ENCODE measurements at places on chromosomes 4 and X. TPM values are rescaled to one million over a fixed set of nuclear protein-coding genes. Genes with fewer than 3 reads are reported as not detected.
A peak's percentile ranks its signal among the peaks of the same experiment; 100 is the strongest.

Gene NOA1
- total RNA-seq, result 17.0 TPM

Gene NEUROG2
- total RNA-seq, result not detected

Gene MAGEC1
- not detected for total RNA-seq

Gene CXCL5
- total RNA-seq, result 0.61 TPM

Gene FAM9C
- total RNA-seq, result not detected

Gene DDX60
- 59.5 TPM for total RNA-seq

Gene DMP1
- 0.11 TPM for total RNA-seq

Gene CCSER1
- total RNA-seq, result 2.2 TPM

Gene STIM2
- 18.4 TPM for total RNA-seq

DNA sequence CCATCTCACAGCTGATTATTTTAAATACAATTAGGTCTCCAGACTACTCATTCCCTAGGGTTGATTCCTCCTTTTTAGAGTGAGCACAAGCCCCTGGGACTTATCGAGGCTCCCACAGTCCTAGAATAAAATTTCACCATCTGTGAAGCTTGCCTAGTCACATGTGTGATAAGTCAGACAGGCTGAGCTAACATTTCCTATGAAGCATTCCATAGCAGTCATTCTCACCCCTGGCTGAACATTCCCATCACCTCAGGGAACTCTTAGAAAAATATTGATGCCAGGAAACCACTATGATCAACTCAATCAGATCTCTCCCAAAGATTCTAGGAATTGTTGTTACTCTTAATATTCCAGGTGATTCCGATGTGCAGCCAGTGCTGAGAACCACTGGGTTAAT lies 37.7 kb downstream of the ARHGEF9 start:
- DNase-seq, result peak; percentile 70

DNA sequence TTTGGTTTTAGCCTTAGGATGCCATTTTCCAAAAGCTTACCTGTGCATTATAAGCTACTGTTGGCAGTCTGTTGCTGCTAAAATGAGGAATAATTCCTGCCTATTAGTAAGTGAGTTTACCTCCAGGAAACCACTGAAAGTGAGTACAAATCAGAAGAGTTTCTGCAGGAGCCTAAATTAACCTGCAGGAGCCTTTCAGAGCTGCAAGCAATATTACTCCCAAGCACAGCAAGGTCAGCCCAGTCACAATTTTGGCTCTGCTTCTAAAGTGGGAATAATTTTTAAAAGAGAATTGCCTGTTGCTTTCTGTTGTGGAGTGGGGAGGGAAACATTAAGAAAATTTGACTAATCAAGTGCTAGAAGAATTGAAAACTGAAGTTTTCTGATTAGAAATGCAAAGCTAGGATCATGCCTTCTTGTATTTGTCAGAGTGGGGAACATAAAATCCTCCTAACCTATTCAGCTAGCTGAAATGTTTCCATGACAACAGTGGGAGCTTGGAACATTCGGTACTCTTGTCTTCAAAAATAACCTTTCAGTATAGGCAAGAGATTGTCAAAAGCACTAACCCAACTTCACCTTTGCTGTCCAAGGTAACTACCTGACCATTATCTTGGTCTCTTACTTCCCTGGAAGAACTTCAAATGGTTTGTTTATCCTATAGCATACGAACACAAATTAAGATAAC lies 193.2 kb downstream of the COMMD8 start:
- DNase-seq, result no peak

DNA sequence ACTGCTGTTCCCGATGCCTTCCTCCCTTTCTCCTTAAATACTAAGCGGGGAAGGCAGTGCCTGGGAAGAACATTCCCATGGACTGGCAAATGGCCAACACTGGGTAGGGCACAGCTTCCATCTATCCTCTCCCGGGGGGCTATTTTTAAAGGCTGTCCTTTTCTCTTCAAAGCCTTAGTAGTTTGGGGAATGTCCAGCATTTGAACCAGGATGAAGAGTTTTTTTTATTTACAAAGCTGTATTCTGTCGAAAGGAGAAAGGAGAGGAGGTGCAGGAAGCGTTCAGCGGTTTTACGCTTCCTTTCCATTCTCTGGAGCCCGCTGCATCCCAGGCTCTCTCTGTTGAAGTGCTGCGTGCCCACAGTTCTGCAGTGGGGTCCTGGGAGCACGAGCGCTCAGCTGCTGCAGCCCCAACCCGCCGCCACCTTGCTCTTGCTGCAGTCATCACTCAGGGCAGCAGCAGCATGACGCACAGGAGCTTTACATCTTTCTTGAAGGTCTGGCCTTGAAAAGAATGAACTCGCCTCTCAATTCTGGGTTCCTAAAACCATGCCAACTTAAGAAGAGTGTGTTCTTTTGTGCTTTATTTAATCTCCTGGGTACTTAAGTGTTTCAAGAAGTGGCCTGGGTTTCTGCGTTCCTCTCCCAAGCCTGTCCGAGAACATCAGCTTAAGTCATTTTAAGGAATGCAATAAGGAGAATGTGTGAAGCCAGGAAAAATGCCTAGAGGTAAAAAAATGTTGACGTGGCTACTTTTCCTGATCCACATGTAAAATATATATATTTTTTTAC lies 427.2 kb downstream of the MAPK10 start:
- peak; percentile 69 for DNase-seq

DNA sequence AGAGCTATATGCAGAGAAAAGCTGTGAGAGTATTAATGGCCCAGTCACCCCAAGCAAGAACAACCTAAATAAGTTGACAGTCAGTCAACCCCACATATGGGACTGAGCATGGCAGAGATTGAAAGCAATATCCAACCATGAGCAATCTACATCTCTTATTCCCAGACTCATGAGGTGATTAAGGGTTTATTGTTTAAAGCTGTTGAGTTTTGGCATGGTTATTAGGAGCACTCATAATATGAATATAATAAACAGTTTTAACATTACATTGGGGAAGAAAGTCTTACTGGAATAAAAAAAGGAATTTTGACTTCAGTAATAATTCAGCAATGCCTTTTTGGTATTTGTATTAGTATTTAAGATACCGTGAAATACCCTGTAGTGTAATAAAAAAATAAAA lies 1627.4 kb downstream of the STIM2 start:
- DNase-seq, result no peak

DNA sequence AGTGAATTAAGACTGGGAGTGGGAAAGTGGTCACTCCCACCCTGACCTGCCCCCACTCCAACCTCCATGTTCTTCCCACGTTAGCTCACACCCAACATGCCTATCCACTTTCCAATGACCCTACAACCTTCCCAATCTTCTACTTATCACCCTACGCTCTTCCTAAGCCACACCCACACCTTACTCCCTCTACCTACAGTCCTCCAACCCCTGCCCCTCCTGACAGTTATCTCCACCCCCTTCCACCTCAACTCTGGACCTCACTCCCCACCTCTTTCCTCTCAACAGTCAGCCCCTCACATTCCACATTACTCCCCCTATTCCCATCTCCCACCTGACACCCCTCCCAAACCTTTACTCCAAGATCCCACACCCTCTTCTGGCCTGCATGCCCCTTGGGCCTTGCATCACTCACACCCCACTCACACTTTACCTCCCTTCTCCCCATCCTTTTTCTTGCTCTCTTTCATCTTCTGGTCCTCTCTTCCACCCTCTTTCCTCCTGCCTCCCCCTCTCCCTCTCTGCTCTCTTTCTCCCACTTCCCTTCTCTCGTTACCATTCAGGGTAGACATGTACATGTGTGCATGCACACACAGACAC lies 6.9 kb downstream of the NALF2 start:
- no peak for DNase-seq

- no peak for DNase-seq
These were observed 26.4 kb upstream of the SEC24B start for GRCh38 chr4:109407027-109407737.

DNA sequence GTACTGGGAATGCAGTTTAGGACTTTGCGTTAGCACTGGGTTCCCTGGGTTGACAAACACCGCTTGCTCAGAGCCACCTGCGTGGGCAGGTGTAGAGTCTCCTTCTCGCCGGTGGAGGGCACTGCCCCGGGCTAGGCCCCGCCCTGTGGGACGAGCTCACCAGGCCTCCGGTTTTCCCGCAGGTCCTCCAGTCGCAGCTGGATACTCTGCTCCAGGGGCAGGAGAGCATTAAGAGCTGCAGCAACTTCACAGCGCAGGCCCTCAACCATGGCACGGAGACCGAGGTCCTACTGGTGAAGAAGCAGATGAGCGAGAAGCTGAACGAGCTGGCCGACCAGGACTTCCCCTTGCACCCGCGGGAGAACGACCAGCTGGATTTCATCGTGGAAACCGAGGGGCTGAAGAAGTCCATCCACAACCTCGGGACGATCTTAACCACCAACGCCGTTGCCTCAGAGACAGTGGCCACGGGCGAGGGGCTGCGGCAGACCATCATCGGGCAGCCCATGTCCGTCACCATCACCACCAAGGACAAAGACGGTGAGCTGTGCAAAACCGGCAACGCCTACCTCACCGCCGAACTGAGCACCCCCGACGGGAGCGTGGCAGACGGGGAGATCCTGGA lies 49.2 kb upstream of the MND1 start:
- no peak for DNase-seq

DNA sequence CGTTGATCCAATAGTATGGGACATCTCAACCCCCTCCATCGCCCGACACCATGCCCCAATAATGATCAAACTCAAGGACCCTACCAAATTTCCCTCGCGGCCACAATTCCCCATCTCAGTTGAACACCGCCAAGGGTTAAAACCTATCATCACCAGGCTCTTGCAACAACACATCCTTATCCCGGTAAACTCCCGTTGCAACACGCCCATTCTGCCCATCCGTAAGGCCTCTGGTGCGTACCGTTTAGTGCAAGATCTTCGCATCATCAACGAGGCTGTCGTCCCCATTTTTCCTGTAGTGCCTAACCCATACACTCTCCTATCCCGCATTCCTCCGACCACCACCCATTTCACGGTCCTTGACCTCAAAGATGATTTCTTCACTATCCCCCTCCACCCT lies 960.5 kb downstream of the RPA4 start:
- no peak for DNase-seq

GRCh38 chr4:119627267-119628255 lies 1.0 kb downstream of the PDE5A start:
- peak; percentile 65 for DNase-seq

GRCh38 chrX:131271274-131271673 lies 17.8 kb downstream of the IGSF1 start:
- DNase-seq, result no peak

DNA sequence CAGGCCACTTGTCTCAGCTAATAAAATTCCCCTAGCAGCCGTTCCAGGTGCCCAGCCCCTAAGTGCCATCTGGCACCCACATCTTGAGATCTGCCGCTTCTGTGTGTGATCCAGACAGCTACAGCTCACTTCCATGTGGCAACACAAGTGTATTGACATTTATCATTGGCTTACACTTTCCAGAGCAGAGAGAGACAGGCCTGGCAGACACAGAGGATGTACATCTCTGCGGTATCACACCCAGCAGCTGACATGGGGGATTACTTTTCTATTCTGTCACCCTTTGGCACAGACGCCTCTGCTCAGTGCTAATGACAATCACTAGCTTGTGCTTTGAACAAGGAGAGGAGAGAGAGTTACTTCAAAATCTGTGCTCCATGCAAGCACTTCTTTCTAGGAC lies 195.9 kb downstream of the KDR start:
- DNase-seq, result no peak

GRCh38 chr4:185412412-185412811 lies 13.4 kb downstream of the UFSP2 start:
- no peak for DNase-seq

GRCh38 chr4:16674082-16674481 lies 224.4 kb downstream of the LDB2 start:
- DNase-seq, result no peak

- DNase-seq, result no peak
These were observed 12.9 kb downstream of the NHSL2 start for GRCh38 chrX:71923516-71923915.

DNA sequence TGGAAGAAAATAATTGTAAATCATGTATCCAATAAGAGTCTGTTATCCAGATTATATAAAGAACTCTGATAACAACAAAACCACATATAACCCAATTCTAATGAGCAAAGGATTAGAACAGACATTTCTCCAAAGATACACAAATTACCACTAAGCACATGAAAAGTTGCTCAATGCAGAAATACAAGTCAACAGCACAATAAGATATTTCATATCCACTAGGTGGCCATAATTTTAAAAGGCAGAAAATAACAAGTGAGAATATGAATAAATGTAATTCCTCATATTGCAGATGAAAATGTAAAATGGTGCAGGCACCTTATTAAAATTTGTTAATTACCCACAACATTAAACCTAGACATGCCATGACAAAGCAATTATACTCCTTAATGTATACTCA lies 73.9 kb upstream of the ZCCHC13 start:
- DNase-seq, result no peak

DNA sequence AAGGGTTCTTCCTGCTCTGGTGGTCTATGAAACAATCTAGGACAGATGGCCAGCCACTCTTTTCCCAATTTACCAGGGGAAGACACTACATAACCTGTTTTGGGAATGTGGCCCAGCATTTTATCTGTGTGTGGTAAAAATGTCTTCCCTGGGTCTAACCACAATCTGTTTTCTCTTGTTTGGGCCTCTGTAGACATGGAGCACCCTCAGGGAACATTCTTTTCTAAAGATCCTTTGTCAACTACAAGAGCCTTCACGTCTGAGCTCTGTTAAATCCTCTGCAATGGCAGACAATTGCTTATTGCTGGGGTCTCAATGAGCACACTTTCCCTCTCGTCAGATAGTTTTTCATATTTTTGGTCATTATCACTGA lies 35.5 kb downstream of the PLAC1 start:
- peak; percentile 57 for DNase-seq

DNA sequence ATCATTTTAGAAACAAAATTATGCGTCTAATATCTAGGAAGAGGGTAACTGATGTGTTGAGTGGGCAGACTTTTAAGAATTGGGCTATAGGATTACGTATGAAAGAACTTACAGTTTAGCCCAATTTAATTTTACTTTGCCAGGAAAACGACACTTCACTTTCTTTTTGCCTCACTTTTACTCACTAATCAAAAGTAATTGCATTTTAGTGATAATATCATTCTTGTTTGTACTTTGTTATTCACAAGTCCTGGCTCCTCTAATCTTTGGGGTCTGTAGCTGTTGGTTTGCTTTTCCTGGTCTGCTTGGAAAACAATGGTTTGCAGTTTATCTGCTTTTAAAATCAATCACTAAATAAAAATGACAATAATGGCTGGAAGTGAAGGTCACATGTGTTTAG lies 2.9 kb upstream of the ARX start:
- no peak for DNase-seq

- no peak for DNase-seq
These were observed 61.2 kb downstream of the TSC22D3 start for GRCh38 chrX:107714206-107714891.

DNA sequence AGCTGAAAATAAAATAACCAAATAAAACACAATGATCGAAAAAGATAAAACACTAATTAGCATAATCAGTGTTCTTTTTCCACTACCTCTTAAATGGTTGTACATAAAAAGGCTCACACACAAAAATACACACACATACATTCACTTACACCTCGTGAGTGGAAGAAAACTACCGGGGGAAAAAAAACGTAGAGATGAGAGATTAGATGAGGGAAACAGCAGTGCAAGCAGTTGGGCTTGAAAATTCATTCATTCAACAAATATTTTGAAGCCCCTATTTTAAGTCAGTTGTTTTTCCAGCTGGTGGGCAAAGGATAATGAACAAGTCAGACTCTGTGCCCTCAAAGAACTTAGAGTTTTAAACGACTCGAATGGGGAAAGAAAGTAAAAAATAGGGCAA lies 1.0 kb downstream of the TBCK start:
- DNase-seq, result no peak
